Glomerular endothelial cell (primary cell): ENCODE measurements at places on chromosomes 13 and 19.

DNA sequence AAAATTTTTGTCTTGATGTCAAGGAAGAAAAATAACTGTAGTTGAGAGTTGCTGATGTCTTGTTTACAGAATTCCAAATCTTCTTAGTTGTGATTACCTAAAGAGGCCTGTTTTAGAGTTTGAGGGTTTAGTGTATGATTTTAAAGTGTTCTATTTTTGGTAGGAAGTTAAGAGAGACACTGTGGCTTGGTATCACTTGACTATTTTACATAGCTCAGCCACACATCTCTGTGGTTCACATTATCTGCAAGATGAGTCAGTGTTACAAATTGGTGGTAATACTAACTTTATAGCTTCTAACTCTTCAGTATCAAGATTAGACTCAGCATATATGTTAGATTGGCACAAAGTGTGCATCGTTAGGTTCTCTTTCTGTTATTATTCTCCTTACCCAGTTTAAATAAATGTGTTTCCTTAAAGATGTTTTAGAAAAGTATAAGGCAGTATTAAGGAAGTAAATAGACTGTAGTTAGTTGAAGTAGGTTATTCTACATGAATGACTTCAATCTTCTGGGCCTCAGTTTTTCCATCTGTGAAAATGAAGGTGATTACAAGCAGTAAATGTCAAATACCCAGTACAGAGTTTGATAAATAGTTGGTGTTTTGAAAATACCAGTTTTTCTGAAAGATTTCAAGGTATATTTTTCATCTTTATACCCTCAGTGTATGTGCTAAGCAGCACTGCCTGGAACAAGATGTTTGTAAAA lies 33.4 kb downstream of the COG6 start:
- DNase-seq = no peak

DNA sequence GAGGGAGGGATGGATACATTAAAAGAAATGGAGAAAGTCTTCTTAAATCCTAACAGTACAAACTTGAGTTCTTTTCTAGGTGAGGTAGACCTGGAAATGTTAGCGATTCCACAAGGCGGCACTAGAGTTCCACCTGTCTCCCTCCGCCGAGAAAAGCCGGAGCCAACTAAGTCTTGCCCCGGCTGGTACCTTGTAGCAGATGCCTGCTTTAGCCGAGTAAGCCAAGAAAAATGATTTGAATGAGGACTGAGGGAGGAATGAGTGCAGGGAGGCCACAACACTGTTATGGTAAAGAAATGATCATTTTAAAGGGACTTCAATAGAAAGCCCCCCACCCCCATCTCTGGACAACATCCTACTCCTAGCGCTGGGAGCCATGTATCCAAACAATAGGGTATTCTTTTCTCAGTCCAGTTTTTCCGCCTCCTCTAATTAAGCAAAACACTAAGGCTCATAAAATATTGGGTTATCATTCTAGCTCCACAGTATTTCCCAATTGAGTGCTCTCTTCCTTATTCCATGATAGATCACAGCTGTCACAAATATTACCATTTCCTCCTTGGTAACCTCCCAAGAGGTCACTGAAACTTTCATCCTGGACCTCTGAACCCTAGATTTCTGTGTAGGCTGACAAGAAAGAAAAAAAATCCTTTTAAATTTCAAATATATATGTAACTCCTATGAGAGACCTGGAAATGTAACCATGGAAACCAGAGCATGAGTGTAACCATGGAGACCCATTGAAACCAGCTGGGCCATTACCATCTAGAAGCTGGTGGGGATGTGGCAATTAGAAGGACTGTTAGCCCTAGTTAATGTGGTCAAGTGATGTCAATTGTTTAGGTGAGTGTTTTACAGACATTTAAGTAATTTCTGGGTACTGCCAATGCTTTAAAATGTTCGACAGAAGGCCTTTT lies 58.3 kb downstream of the GPALPP1 start:
- DNase-seq = peak; percentile 71

- DNase-seq = no peak
Observed at GRCh38 chr19:4744451-4745174, 21.0 kb upstream of the DPP9 start.

GRCh38 chr19:9406798-9407352 lies 28.5 kb downstream of the ZNF266 start:
- no peak for DNase-seq

- no peak for DNase-seq
Observed at GRCh38 chr19:4567584-4568071, 8.1 kb upstream of the SEMA6B start.

DNA sequence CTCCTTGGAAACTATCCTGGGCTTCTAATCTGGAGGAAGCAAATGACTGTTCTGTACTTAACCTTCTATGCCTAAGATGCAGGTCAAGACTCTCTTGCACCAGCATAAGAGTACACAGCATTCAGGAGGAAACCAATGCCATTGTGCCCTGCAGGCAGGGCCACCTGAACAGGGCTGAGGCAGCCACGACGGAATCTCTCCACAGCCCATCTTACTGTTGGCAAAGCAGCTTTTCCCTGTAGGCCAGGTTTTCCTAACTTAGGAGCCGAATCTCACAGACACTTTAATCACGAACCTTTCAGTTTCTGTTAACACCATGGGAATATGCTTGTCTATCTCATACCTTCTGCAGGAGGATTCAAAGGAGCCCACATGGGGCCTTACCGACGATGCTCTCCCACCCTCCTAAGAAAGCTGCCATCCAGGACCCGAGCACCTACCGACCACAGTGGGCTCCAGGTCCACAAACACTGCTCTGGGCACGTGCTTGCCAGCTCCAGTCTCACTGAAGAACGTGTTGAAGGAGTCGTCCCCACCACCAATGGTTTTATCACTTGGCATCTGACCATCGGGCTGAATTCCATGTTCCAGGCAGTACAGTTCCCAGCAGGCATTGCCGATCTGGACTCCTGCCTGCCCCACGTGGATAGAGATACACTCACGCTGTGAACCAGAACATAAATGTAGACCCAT lies 2.6 kb downstream of the TUBA3C start:
- no peak for DNase-seq

DNA sequence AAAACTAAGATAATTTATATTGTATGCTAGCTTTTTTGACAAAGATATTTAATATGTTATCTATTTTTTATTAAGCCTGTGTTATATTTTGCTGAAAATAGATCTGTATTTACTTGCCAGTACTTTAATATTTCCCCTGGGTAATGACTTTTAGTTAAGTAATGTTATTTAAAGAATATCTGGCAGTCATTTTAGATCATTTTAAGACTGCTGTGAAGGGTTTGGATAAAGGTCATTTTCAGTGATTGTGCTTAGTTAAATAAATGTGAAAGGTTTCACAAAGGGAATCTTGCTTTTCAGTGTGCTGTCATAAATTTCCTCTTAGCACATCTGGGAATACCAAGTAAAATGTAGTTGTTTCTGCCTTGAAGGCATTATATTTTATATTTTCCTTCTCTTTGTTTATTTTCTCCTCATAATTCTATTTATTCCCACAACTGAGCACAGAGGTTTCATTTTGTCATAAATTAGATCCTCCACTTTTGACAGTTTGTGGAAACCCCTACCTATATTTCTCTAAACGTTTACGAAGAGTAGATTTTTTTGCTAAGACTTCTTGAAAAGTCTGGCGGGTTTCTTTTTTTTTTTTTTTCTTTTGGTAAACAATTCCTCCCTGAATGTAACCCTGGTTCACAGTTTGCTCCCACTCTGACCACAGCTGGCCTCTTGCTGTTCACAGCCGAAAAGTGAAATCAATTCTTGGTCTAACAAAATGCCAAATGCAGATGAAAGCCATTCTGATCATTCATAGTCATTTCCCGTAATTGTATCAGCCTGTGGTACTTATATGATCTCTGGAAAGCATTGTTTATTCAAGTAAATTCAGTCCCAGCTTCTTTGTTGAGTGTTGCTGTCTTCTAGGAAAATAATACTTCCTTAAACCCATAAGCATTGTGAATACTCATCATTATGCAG lies 87.8 kb downstream of the MAB21L1 start:
- peak; percentile 84 for DNase-seq

GRCh38 chr13:97302611-97303010 lies 80.5 kb downstream of the MBNL2 start:
- no peak for DNase-seq

GRCh38 chr13:102399791-102400674 lies 1.8 kb downstream of the FGF14 start:
- DNase-seq = no peak

DNA sequence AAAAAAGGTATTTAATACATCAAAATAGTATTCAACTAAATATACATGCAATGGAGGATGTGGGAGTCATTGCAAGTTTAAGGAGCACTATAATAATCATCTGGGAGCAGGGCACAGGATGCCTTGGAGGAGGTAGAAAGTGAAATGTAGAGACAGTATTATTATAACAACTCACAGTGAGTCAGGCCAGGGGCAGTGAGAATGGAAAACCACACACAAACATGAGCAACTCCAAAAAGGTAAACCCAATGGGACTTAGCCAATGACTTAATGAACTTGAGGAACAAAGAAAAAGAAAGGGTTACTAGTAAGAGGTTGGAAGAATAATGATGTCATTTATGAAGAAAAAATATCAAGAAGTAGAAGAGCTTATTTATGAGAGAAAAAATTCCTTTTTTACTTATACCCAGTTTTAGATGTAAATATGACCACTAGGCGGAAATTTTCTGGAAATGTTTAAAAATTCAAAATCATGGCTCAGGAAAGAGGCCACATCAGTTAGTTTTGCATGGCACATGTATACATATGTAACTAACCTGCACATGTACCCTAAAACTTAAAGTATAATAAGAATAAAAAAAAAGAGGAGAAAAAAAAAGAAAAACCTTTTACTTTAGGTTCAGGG lies 389.3 kb downstream of the SUCLA2 start:
- no peak for DNase-seq
